Stimulated activated CD4-positive, alpha-beta T cell treated with anti-CD3 and anti-CD28 coated beads, Interleukin-2, amount 100 ng/mL, for 24 hours (primary cell): ENCODE measurements at places on chromosomes 16 and 17.

DNA sequence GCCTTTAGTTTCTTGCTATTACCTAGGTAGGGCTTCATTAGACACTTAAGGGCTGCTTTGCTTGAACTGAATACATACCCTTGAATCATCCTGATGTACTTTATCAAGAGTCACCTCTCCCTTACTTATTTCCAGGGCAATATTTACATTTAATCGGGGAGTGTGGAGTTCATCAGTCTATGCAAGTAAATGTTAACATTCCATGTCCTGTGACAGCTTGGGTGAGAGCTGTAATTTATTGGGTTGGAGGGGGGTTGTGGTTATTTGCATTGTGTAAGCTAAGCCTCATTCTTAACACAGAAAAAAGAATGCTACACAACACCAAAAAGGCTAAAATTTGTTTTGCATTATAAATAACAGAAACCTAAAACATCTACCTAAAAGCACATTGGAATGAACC is 16.7 kb downstream of the KCNJ16 start:
- no peak for DNase-seq

DNA sequence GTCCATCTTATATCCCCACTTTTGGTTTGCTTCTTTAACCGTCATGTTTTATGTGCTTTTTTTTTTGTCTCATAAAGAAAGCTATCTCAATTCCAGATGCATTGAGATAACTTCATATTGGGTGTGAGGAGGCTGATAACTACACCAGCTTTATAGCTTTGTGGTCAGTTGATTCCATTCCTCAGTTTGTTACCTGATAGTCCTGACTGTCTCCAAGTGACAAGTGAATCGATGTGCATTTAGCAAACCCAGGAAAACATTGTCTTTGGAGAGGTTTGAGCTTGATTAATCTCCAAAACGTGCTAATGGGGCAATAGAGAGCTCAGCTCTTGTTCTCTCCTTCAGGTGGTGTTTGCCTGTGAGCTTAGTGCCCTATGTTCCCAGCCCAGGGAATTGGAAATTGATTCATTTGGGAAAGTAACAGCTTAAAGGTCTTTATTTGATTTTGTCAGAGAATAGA is 22.7 kb downstream of the HS3ST3B1 start:
- DNase-seq, result no peak

DNA sequence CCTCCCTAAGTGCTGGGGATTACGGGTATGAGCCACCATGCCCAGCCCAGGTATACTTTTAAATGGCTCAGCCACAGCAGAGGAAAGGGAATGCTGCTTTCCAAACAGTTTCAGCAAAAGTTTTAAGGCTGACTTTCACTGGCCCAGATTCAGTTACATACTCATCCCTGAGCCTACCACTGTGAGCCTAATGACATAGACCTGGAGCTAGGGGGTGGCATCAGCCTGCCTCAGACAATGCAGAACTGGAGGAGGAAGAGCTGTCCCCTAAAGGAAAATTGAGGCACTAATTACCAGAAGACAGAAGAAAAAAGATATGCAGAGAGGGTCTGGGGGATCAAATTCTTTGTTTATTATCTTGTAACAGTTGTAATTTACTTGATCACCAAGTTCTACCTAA is 43.9 kb downstream of the HS3ST4 start:
- no peak for DNase-seq

GRCh38 chr16:50940275-50940854 is 198.5 kb downstream of the CYLD start:
- DNase-seq, result no peak

DNA sequence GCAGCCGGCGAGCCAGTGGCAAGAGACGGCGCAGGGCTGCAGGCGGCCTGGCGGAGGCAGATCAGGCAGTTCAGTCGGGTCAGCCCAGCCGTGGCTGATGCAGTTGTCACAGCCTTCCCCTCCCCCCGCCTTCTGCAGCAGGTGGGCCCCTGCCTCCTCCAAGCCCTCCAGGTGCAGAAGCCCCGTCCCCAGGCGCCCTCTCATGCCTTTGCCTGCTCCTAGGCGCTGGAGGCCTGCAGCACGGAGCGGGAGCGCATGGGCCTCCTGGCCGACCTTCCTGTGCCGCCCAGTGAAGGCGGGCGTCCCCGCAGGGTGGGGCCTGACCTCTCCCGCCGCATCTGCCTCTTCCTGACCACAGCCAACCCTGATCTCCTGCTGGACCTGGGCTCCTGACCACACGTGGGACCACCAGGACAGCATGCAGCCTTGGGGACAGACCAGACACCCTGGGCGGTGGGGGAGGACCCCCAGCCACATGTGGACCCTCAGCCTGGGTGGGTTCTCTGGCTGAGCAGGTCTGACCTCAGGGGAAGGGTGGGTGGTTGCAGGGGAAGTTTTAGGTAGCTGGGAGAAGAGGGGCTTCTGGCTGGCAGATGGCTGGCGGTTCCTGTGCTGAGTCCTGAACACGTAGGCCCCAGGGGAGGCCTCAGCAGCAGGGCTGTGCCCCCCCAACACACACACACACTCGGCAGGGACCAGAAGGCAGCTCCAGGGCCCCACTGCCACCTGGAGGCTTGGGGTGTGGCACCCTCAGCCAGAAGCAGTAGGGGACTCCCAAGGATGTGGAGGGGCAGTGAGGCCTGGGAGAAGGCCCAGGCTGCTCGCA is 3.1 kb upstream of the MRPS34 start:
- no peak for DNase-seq

- peak; percentile 93 for DNase-seq
Measured at GRCh38 chr17:35930211-35931065, at the start of gene RDM1. Gene RDM1, minus strand, starts transcription at chr17:35930773. Its CDS starts 46 bp downstream, at chr17:35930727.

DNA sequence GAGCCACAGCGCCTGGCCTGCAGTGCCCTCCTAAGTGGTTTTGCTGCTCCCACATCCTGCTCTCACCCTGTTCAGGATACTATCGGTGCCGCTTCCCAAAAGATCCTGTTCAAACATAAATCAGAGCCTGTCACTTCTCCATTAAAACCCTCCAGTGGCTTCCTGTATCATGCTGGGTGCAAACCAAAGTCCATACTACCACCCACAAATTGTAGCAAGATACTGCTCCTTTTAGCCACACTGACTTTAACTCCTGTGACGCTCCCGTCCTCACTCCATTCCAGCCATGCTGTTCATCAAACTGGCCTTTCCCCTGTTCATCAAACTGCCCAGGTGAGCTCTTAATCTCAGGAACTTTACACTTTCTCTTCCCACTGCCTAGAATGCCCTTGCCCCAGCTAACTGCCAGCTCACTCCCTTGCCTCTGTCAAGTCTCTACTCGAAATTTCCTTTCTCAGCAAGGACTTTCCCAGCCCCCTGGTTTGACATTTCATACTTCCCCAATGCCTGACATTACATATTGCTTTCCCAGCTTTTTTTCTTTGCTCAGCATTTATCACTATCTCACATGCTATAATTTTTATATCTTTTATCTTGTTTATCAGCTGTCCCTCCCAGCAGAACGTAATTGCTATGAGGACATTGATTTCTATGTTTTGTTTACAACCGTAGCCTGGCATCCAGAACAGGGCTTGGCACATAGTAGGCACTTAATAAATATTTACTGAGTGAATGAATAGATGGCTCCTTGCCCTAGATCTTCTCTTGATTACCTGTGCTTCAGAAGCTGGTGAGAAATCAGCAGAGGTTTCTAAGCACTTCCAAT is 44.3 kb upstream of the SMURF2 start:
- no peak for DNase-seq

GRCh38 chr17:19456016-19456927 is 45.2 kb downstream of the RNF112 start:
- no peak for DNase-seq

- no peak for DNase-seq
Measured at GRCh38 chr16:12271006-12271405, 294.5 kb downstream of the SNX29 start.

GRCh38 chr17:66494023-66494803 is 191.8 kb downstream of the PRKCA start:
- no peak for DNase-seq

- no peak for DNase-seq
Measured at GRCh38 chr17:81028506-81028858, 6.5 kb upstream of the BAIAP2 start.

DNA sequence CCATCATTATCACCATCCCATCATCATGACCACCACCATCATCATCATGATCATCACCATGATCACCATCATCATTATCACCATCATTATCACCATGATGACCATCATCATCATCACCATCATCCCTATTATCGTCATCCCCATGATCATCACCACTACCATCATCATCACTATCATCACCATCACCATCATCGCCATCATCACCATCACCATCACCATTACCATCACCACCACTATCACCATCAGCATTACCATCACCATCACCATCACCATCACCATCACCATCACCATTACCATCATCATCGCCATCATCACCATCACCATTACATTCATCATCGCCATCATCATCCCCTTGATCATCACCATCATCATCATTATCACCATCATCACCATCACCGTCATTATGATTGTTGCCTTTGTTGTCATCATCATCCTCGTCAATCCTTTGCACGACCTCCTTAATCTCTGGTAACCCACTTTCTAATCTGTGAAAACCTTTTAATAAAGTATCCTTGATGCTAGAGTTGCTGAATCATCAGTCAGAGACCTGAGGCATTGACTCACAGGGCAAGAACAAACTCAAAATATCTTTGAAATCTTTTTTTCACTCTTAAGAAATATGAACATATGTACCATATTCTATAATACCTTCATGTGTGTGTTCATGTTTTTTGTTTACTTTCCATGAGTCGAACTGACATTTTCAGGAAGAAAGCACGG is 116.3 kb upstream of the FOXF1 start:
- DNase-seq, result no peak

DNA sequence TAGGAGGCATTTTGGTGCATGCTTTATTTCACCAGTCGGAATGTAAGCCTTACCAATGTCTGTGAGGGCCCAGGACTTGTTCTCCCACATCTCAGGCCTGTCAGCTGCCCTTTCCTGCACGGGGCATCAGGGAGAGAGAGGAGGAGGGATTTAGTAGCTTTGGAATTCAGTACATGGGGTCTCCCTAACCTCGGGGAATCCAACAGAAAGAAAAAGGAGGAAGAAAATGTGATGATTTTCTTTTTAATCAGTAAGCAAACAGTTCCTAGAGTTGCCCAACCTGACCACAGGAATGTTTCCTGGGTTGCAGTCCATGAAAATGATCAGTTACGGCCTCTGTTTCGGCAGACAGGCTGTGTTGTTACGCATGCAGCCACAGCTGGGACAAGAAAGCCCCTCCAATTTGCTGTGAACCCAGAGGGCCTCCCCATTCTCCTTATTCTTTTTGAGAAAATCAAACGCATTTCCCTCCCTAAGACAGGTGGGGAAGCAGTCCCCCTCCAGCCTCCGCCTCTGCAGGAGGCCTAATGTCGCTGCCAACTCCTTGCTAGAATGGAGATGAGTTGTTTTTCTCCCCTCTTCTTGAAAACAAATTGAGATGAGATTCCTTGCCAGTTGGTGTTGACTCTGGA is 53.1 kb upstream of the TANGO6 start:
- DNase-seq, result no peak

DNA sequence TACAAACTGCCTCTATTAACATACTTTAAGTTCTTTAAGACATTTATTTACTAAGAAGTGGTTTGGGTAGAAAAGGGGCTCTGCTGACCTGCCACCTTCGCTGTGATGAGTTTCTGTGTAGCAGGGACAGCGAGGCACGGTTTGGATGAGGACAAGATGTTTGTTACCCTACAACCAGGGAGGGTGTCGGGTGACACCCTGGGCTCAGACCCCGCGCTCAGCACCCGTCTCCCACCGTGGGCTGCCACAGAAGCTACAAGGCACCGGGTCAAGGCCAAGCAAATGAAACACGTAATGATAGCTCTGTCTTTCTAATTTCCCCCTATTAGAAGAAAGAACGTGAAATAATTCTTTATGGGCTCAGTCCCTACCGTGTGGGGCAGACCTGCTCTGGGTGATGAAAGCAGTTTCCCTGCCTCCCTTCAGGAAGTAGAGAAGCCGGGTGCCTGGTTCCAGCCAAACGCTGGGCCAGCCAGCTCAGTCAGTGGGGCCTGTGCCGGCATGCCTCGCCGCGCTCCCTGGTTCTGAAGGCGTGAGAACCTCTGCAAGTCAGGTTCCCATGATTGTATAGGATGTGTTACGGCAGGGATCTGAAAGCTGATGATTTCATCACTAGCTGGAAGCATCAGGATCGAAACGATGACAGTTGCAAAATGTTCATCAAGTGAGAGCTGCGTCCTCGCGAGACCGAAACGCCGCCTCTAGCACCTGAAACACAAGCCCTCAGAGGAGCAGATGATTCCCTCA is 3.9 kb downstream of the ZNF750 start:
- no peak for DNase-seq

DNA sequence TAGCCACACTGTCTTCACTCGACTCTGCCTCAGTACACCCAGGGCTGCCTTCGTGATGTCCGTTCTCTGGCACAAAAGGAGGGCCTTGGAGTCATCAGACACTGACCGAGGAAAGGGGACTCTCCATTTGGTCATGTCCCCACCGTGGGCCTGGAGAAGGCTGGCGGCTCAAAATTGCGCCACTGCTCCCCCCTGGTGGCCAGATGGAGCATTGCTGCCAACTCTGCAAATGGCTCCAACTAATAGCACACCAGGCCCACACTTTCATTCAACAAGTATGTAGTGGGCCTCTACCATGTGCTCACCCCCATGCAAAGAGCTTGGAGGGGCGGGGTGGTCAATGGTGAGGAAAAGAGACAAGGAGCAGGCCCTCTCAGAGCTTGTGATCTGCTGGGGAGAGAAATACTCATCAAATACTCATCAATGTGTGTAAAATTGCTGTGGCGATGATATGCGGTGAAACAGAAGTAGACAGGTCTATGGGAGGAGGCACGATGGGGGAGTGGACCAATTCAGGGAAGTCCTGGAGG is 5.2 kb upstream of the GRIN2C start:
- DNase-seq, result peak; percentile 80

GRCh38 chr17:49851387-49852291 is 3.8 kb upstream of the TAC4 start:
- peak; percentile 80 for DNase-seq

DNA sequence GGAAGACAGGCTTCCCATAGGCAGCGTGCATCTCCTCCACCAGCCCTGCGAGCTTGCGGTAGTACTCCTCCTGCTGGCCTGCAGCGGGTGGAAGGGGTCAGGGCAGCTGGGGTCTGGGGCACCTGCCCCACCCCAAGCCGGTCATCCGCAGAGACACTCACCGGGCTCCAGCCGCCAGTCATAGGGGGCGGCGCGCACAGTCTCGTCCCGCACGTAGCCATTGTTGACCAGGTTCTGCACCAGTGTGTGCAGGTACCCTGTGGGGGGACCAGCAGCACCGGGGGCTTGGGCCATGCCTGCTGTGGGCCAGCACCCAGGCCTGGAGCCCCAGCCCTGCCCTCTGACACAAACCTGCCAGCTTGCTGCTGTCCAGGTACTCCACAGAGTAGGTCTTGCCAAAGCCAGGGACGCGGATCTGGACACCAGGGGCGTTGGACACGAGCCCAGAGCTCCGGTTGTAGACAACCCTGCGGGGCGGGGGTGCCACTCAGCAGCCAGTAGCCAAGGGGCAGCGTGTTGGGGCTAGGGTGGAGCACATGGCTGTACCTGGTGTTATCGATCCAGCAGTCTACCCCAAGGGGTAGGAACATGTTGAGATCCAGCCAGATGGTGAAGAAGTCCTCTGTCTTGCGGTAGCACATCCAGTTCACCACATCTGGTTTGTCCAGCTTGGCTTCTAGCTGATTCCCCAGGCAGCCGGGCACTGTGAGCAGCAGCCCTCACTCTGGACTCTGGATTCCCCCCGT is 1.2 kb downstream of the LCAT start:
- DNase-seq, result no peak
